ENCODE measurements at places on chromosomes 3 and 15. TPM values are rescaled to one million over a fixed set of nuclear protein-coding genes. Genes with fewer than 3 reads are reported as not detected.

DNA sequence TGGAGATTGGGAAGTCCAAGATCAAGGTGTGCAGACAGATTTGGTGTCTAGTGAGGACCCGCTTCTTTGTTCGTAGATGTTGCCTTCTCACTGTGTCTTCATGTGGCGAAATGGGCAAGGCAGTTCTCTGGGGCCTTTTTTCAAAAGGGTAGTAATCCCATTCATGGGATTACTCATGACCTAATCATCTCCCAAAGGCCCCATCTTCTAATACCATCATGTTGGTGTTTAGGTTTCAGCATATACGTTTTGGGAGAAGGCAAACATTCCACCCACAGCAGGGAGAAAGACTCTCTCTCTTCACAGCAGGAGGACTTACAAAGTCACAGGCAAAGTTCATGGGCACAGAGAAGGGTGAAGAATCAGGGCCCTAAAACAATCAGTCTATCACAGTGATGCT, 252.1 kb downstream of the RPLP1 start:
- H3K36me3 ChIP-seq: peaks cover 5% of the 10 kb centered on the region
- no peak overlapping the region for H3K27ac ChIP-seq
- no peak for DNase-seq
- peaks cover 3% of the 10 kb centered on the region for H3K27me3 ChIP-seq

- H3K4me1 ChIP-seq: no peaks in the 10 kb centered on the region
- peaks cover 16% of the 10 kb centered on the region for H3K36me3 ChIP-seq
- H3K27ac ChIP-seq: no peak overlapping the region
- DNase-seq: no peak
Measured at GRCh38 chr15:75361989-75362641, 6.3 kb downstream of the MAN2C1 start.

DNA sequence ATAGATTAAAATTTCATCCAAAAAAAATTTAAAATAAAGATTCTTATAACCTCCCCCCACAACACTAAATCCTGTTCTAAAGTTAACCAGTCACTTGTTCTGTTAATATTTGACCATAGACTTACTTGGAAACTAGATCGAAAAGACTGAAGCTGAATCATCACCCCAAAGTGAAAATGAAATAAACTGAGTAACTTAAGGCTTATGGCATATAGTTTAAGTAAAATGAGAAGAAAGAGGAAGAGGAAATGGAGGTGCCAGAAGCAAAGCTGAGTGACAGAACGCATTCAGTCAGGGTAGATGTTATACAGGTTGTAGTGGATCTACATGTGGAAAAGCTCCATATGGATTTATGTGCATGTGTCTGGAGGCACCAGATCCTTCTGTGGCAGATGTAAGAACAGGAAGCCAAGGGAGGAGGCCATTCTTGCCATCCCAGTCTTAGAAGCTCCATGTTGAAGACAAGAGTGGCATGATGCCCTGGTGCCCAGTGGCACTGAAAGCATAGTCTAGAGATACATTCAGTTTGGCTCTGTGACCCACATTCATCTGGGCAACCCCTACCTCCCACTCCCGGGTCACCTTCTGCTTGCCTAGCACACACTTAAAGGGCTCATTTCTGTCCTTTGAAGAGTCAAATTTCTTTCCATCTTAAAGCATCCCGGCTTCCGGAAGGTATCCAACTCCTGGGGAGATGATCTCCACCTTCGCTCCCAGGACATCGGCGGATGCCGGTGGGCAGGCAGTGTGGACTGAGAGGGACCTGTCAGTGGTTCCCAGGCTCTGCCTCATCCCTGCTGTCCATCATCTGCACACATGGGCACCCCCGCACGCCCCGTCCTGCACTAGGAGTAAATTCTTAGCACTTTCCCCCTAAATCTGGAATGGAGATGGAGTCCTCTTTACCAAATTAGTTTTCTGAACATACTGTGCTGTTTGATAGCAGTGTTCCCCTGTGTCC, 90.8 kb downstream of the NEO1 start:
- peaks cover 6% of the 10 kb centered on the region for H3K36me3 ChIP-seq
- H3K4me3 ChIP-seq: no peak overlapping the region
- no peak overlapping the region for H3K27ac ChIP-seq
- H3K4me1 ChIP-seq: no peaks in the 10 kb centered on the region
- H3K27me3 ChIP-seq: no peaks in the 10 kb centered on the region

GRCh38 chr3:127858937-127859336, 36.6 kb upstream of the MGLL start:
- peaks cover 1% of the 10 kb centered on the region for H3K27me3 ChIP-seq
- no peaks in the 10 kb centered on the region for H3K36me3 ChIP-seq
- no peak overlapping the region for H3K4me3 ChIP-seq
- no peak overlapping the region for H3K27ac ChIP-seq

GRCh38 chr3:183922421-183922820, 37.7 kb upstream of the PARL start:
- H3K36me3 ChIP-seq: peaks cover 41% of the 10 kb centered on the region
- H3K27me3 ChIP-seq: no peaks in the 10 kb centered on the region
- DNase-seq: no peak
- no peak overlapping the region for H3K4me3 ChIP-seq
- no peak overlapping the region for H3K27ac ChIP-seq
- no peaks in the 10 kb centered on the region for H3K4me1 ChIP-seq

DNA sequence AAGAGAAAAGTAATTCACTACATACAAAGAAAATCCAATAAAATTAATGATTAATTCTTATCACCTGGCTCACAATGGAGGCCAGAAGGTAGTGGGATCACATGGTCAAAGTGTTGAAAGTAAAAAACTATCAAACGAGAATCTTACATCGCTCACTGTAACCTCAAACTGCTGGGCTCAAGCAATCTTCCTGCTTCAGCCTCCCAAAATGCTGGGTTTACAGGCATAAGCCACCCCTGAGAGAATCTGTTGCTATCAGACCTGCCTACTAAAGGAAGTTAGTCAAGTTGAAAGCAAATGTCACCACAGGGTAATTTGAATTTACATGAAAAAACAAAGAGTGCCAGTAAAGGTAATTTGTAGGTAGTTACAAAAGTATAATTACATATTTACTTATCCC, 103.3 kb downstream of the PCCB start:
- H3K4me3 ChIP-seq: no peak overlapping the region
- H3K27me3 ChIP-seq: no peaks in the 10 kb centered on the region
- DNase-seq: no peak
- peaks cover 25% of the 10 kb centered on the region for H3K36me3 ChIP-seq
- no peak overlapping the region for H3K27ac ChIP-seq
- H3K4me1 ChIP-seq: peaks cover 13% of the 10 kb centered on the region

DNA sequence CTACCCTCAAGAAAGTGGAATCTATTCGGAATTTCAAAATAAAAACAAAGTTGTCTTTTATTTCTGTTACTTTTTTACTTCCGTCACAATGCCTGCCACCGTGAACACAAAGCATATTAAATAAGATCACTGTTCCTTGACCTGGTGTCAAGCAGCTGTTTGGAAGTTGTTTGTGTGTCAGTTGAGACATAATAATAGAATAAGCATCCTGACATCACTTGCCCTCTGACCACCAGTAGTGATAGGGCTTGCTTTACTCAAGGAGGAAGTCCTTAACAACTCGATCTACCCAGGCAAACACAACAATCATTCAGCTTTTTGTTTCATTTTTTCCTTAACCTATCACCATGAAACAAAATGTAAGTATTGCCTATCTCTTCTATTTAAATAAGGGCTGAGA, 454.4 kb upstream of the RASGRP1 start:
- no peak overlapping the region for H3K4me3 ChIP-seq
- DNase-seq: no peak
- no peak overlapping the region for H3K27ac ChIP-seq
- H3K27me3 ChIP-seq: no peaks in the 10 kb centered on the region
- no peaks in the 10 kb centered on the region for H3K4me1 ChIP-seq

DNA sequence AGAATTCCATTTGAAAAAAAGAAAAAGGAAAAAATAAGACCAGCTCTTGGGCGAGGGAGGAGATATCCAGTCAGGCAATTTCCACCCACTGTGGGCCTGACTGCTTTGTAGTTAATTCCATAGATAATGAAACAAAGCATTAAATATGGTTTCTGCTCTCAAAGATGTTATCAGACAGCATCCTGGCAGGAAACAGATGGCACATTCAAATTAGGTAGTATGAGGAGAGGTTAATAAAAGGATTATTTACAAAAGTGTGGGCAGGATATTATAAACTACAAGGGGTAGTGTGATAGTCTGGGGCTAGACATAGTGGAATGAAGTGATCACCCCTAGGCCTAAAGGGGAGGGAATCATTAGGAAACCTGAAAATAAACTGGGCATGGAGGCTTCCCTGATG, 193.2 kb downstream of the CLSTN2 start:
- peaks cover 16% of the 10 kb centered on the region for H3K4me1 ChIP-seq
- peaks cover 3% of the 10 kb centered on the region for H3K36me3 ChIP-seq
- H3K27me3 ChIP-seq: no peaks in the 10 kb centered on the region
- H3K4me3 ChIP-seq: no peak overlapping the region
- DNase-seq: no peak

DNA sequence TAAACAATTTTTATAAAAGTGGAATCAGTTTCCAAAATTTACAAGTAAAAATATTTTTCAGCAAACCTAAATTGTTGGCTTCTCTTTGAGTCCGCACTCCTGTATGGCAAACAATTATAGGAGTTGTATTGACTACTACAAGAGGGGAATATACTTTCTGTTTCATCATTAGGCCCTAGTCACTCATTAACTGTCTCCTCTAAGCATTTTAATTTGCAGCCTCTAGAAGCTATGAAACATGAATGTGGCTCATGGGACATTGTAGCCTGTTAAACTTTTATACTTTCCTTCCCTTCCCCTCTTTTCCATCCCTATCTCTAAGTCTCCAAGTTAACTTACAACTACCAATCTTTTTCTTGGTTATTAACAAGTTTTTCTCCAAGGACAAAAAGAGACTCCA, 58.9 kb upstream of the CBLB start:
- no peak overlapping the region for H3K27ac ChIP-seq
- H3K36me3 ChIP-seq: no peaks in the 10 kb centered on the region
- no peak for DNase-seq
- H3K4me1 ChIP-seq: no peaks in the 10 kb centered on the region

GRCh38 chr15:60582370-60583036, 103.6 kb upstream of the ICE2 start:
- peaks cover 4% of the 10 kb centered on the region for H3K36me3 ChIP-seq
- no peak overlapping the region for H3K4me3 ChIP-seq
- H3K27me3 ChIP-seq: no peaks in the 10 kb centered on the region
- H3K27ac ChIP-seq: no peak overlapping the region

GRCh38 chr3:100277255-100277800, 16.5 kb downstream of the TBC1D23 start:
- no peak overlapping the region for H3K27ac ChIP-seq
- H3K27me3 ChIP-seq: no peaks in the 10 kb centered on the region
- H3K4me3 ChIP-seq: no peak overlapping the region
- H3K36me3 ChIP-seq: peaks cover 7% of the 10 kb centered on the region
- peaks cover 9% of the 10 kb centered on the region for H3K4me1 ChIP-seq
- no peak for DNase-seq

Gene ARL14
- not detected for total RNA-seq

Gene OSBPL10
- total RNA-seq: 24.7 TPM

Gene PDZRN3
- 34.1 TPM for total RNA-seq

Gene HRG
- total RNA-seq: not detected

Gene C3orf52
- total RNA-seq: 1.0 TPM

Gene BFSP2
- total RNA-seq: not detected

All from osteocyte (in vitro differentiated cells).